ENCODE measurements at places on chromosomes 1 and 21.

GRCh38 chr1:22088331-22088730 lies 35.8 kb downstream of the CDC42 start:
- DNase-seq: no peak

GRCh38 chr1:111813440-111814304 lies 58.0 kb downstream of the DDX20 start:
- no peak for DNase-seq

DNA sequence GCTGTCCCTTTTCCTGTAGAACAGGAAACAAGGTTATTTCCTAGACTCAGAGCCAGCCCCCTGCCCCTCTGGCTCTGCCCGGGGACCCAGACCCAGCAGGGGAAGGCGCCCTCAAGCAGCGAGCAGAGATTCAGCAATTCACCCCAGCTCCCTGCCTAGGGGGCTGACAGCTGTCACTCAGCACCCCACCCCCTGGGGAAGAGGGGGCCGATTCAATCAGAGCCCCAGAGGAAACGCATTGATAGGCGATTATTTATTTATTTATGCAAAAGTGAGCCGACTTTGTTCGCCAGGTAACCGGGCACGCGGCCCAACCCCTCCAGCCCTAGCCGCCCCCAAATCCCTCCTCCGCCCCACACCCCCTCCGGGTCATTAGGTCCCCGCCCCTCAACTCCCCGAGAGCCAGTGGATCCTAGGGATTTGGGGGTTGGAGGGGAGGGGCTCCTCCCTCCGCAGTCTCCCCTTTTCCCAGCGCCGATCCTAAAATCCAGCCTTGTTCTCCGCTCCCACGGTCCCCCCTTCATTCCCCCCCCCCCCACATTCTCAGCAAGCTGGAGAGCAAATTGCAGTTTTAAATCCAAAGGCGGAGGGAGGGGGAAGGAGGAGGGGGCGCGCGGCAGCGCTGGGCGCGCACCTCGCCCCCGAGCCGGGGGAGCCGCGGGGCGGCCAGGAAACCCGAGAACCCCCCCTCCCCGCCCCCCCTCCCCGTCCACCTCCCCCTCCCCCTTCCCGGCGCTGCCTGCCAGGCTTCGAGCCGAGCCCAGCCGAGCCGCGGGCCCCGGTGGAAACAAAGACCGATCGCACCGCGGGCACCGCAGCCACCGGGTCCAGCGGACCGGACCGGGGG lies 1.3 kb downstream of the AHDC1 start:
- DNase-seq: peak; percentile 74

DNA sequence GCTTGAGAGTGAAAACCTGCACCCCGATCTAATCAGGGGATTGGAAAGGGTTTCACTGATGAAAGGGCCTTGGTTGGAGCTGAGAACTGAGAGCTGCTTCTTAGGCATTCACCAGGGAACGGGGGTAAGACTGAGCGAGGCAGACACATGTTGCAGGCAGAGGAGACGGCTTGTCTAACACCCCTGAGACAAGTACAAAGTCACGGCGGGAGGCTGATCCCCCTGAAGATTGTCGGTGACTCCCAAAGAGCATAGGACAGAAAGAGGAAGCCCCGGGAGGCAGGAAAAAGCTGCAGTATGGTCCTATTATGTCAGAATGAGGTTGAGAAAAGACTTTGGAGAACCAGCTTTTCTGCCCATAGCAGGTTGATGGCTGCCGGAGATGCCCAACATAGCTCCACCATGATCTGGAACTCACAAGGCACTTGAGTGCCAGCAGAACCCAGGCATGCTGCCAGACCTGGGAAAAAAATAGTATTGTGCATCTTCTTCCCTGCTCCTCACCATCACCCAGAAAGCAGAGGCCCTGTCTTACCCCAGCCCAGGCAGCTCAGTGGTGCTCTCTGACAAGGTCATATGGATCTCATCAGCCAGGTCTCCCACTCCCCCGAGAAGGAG lies 463.9 kb upstream of the PROX1 start:
- no peak for DNase-seq

DNA sequence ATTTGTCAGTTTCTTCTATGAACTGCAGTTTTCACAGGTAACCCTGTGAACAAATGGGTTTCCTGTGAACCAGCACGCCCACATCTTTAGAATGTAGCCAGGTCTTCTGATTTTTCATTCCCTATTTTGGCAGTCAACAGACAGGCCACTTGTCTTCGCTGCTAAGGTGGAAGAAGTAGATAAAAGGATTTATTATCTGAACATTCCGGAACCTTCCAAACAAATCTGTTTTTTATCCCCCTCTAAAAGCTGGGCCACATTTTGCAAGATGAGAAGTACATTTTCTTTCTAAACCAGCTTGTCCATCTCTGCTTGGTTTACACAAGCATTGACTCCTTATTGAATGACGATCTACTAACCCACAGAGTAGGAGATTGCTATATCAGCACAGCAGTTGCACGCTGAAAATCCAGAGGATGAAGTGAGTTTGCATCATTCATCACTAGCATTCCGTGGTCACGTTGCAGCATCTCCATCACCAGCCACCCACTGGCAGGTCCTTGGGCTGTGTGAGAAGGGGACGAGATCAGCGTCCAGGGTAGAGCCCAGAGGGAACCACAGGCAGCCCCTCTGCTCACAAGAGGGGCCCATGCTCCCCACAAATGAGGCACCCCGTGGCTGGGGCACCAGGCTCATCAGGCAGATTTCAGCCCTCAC lies 83.5 kb downstream of the TOMM20 start:
- DNase-seq: no peak

DNA sequence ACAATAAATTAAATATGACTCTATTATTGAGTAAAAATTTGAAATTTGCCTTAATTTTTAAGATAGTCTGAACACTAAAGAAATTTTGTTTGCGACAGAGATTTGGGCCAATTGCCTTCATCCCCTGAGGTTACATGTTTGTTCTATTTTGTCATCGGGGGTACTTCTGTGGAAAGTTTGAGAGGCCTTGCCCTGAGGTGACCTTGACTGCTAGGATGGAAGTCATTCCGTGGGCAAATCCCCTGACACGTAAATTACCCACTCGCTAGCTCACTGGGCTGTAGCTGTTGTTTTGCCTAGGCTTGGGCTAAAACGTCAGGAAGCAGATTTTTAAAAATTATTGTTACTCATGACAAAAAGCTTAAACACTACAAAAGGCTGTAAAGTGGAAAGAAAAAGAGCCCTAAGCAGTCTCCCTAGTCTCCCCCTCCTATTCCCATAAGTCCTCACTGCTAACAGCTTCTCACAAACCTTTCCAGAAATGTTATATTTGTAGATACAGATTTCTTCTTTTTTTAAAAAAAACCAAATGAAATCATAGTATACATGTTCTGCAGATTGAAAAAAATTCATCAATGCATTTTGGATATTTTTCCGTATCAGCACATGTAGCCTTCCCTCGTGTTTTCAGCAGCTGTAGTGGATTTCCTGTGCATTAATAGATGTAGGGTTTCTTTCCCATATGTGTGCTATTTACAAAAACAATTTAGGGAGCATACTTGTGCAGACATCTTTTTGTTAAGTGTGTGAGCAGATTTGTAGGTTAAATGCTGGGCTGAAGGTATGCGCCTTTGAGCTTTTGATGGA lies 142.7 kb downstream of the MRPS6 start:
- DNase-seq: no peak

- no peak for DNase-seq
These were observed 40.9 kb upstream of the SLC6A9 start for GRCh38 chr1:44072204-44072603.

GRCh38 chr1:89954401-89954800 lies 40.5 kb upstream of the ZNF326 start:
- no peak for DNase-seq

- DNase-seq: no peak
These were observed 3.1 kb downstream of the BCAN start for GRCh38 chr1:156645056-156645455.

DNA sequence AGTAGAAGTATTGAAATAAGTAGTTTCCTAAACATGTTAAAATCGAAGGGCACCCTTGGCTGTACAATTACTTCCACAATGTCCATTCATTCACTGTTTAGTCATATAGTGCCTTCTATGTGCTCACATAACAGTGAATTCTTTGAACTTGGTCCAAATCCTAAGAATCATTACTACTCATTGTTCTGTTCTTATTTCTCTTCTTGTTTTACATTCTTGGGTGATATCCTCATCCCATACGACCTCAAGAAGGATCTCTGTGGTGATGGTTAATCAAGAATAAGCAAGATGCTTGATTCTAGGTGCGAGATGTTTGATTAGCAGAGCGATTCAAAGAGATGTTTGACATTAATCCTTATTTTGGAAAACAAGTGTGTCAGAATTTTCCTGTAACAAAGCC lies 667.4 kb upstream of the ZP4 start:
- no peak for DNase-seq

- peak; percentile 37 for DNase-seq
These were observed 49.6 kb upstream of the KCTD3 start for GRCh38 chr1:215517441-215517891.

DNA sequence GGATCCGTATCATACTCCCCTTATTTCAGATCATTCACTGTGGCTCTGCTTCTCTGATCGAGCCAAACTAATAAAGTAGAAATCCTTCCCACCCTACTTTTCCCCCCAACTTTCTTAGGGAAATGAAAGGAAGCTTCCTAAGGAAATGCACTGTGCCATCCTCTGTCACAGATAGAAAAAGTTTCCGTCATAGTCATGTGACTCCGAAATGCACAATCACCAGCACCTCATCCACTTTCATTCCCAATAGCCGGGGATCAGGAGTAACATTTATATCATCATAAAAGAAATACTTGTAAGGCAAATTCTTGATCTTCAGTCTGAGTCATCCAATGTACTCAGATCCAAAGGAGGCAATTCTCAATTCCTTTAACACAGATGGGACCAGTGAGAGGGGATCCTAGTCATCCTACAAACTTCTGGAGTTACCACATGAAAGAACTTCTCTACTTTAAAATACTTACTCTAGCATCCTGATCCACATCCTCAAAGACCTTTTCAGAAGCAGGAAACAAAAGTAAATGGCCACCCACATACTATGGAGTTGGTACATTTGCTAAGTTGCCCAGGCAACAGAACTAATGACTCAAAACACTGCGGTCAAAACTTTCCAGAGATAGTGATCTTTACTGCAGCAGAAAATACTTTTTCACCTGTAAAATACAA lies 97.8 kb upstream of the ZC3H11B start:
- DNase-seq: peak; percentile 23

DNA sequence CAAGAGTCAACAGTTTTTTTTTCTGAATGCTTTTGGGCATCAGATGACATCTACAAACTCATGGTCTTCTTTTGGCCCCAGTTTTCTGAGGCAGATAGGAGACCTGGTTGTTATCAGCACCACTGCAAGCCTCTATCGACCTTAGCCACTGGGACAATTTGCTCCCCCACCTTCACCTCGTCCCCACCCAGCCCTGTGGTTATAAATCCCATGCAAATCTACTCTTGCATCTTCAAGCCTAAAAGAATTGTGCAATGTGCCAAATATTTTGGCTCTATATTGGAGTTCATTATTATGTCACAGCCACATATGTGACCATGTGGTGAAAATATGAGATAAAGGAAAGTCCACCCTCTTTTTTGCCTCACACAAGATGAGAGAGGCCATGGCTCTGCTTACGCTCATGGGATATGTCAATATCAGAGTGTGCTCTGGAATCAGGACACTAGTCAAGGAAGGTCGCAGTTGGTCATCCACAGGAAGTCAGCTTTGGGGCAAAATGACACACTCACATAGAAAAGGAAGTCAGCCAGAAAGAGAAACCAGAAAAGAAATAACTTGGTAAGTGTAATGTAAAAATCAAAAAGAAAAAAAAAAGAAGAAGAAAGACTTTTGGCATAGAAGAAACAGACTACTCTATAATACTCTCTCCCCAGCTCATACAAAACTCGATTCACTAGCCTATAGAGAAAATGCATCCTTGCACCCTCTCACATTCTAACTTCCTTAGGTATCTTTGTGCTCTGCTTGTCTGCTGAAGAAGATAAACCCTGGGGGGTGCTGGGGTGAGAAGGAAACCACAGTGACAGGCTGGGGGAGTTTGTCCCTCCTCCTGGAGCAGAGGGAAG lies 21.2 kb downstream of the SLC30A10 start:
- no peak for DNase-seq

DNA sequence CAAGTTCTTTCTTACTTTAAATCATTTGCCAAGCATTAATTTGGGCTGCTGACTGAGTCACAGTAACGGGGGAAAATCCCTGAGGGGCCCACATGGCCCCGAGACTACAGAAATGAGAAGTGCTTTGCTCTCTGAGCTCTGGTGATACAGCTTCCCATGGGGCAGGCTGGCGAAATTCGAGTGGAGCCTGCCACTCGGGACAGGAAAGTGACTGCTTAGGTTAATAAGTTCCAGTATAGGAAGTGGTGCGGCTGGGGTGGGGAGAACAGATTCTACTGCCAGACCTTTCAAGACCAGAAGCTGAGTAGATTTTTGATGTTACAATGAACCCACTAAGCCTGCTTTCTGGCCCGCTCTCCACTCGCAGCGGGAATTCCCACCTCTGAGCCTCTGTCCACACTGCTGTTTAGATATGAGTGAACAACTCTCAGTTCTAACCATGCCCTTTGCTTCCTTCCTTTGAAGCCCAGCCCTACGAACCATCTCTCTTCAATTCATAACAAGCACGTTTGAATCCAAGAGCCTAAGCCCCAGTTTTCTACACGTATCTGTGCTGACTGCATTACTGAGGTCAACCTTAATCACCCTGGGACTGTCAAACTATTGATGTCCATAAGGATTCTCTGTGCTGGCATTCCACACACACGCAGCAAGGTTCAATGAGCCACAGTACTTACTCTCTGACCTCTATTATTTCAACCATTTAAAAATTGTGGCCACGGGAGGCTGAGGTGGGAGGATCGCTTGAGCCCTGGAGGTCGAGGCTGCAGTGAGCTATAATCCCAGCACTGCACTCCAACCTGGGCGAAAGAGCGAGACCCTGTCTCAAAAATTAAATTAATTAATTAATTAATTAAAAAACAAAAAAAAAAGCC lies 9.6 kb downstream of the ZBTB17 start:
- DNase-seq: no peak

- no peak for DNase-seq
These were observed 45.6 kb upstream of the TMEM61 start for GRCh38 chr1:54934869-54935268.

DNA sequence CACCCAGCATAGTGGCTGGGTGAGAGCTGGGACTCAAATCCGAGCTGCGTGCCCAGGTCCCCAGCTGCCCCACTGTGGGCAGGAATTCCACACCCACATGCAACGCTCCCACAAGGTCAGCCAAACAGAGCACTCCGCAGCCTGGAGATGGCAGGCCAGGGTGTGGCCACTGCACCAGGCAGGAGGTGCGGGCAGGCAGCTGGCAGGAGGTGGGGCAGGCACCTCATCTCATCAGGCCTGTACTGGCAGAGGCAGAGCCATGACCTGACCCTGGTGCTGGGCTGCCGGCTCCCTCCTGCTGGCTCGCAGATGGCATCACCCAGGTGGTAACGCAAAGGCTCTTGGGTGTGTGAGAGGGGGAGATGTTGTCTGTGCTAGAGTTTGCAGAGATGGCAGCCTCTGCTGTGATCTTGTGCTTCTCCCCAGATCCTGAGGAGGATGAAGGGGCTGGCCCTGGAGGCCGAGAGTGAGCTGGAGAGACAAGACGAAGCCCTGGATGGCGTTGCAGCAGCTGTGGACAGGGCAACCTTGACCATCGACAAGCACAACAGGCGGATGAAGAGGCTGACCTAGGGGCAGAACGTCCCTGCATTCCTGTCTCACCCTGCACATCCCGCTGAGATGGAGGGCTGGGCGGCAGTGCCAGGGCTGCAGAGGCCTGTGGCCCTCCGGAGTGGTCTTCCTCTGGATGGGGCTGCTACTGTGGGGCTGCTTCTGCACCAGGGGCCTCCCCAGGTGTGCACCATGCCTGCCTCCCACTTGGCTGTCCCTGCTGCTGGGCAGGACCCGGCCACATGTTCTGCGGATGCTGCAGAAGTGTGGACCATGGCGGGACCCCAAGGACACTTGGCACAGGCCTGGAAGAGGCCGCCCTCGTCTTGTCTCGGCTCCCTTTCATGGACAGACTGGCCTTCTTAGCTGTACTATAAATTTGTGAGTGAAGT lies 35.1 kb upstream of the PRSS38 start:
- DNase-seq: no peak

Measured in DMS53 (cell line).